SJSA1 (cell line): ENCODE measurements at places on chromosomes 11 and 22.

GRCh38 chr11:83641511-83641910, 355.3 kb upstream of the CCDC90B start:
- DNase-seq, result no peak

GRCh38 chr11:103035791-103036434, 56.0 kb downstream of the DCUN1D5 start:
- peak; percentile 33 for DNase-seq

GRCh38 chr11:44532809-44533208, 32.7 kb upstream of the CD82 start:
- no peak for DNase-seq

GRCh38 chr11:130840679-130841078, 75.6 kb downstream of the SNX19 start:
- no peak for DNase-seq

- no peak for DNase-seq
Measured at GRCh38 chr11:70528794-70529580, 130.7 kb downstream of the CTTN start.

DNA sequence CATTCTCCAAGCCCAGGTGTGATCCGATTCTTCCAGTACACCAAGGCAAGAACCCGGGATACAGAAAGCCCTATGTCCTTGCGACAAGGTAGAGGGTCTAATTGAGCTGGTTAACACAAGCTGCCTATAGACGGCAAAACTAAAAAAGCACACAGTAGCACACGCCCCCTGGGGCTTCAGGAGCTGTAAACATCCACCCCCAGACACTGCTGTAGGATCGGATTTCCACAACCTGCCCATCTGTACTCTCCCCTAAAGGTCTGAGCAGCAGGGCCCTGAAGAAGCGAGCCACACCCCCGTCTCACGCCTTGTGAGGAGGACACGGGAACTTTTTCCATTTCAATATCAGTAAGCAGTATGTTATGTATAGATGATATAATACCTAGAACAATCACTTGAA, 624.7 kb downstream of the BUD13 start:
- no peak for DNase-seq

DNA sequence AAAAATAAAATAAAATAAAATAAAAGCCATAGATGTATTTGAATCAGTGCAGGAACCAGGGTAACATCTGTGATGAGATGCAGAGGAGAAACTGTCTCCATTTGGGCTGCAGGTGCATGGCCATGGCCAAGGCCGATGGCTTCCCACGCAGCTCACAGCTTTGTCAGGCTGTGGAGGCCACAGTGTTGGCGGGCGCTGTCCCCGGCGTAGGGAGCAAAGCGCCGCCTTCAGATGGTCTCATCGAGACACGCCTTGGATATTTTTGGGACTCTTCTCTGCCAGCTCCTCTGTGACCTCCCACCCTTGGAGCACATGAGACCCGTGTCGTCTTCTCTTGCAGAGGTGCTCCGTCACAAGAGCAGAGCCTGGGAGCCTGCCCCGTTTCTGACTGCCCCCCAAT, 38.6 kb downstream of the MUC6 start:
- no peak for DNase-seq

DNA sequence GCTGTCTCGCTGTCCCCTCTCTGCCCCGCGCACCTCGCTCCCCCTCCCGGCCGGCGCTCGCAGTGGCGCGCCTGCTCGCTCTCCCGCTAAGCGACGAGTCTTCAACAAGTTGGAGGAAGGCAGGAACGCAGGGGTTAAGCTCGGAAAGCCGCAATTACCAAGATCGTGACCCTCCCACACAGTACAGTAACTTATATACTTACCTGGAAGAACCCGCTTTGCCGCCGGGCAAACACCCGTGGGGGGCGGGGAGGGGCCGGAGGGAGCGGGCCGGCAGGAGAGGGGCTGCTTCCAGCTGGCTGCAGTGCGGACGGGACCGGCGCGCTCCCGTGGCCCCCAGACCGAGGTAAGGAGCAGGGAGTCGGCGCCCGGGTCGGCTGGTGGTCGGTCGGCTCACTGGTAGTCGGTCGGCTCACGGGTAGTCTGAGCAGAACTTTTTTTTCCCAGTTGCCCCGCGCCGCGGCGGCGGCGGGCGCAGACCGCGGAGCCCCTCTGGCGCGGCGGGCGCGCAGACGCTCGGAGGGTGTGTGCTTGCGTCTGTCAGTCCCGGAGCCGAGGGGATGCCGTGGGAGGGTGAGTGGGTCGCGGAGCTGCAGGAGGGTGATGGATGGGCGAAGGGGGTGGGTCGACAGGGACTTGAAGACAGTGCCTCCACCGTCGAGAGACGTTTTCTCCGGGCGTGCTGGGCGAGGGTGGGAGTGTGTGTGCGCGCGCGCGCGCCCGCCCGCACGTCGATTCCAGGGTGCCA, 101.2 kb upstream of the HSD17B12 start:
- no peak for DNase-seq

- DNase-seq, result no peak
Measured at GRCh38 chr11:72493426-72494108, 59.2 kb upstream of the CLPB start.

- DNase-seq, result no peak
Measured at GRCh38 chr11:123161376-123162030, 33.5 kb downstream of the CLMP start.

DNA sequence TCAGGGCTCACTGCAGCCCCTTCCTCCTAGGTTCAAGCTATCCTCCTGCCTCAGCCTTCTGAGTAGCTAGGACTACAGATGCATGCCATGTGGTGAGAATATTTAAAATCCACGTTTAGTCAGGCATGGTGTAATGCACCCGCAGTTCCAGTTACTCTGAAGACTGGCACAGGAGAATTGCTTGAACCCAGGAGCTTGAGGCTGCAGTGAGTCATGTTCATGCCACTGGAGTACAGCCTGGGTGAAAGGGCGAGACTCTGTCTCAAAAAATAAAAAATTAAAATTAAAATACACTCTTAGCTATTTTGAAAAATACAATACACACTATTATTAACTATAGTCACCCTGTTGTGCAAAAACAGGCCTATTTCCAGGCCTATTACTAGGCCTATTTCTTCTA, 38.4 kb downstream of the NOX4 start:
- DNase-seq, result no peak

- DNase-seq, result no peak
Measured at GRCh38 chr11:118059246-118059940, 17.5 kb upstream of the TMPRSS4 start.

DNA sequence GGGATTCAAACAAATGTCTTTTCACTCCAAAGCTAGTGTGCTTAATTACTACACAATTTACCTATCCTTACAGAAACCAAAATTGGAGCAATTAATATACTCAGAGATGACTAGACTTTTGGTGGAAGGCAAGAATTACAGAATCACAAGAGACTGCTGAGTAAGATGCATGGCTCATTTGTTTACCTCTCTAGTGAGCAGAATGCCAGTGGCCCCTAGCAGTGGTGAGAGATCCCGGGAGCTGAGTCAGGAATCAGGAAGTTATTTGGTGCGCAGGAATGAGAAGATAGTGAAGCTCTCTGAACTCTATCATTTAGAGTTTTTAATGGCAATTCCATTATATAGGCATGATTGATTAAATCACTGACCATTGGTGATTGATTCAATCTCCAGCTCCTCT, 188.9 kb upstream of the SESN3 start:
- no peak for DNase-seq

GRCh38 chr11:116990061-116990473, 108.2 kb downstream of the SIK3 start:
- DNase-seq, result no peak

- DNase-seq, result no peak
Measured at GRCh38 chr22:32042924-32043323, at the start of gene SLC5A1. SLC5A1 (plus strand) TSS chr22:32043261; CDS start chr22:32043282, 21 bp downstream.

DNA sequence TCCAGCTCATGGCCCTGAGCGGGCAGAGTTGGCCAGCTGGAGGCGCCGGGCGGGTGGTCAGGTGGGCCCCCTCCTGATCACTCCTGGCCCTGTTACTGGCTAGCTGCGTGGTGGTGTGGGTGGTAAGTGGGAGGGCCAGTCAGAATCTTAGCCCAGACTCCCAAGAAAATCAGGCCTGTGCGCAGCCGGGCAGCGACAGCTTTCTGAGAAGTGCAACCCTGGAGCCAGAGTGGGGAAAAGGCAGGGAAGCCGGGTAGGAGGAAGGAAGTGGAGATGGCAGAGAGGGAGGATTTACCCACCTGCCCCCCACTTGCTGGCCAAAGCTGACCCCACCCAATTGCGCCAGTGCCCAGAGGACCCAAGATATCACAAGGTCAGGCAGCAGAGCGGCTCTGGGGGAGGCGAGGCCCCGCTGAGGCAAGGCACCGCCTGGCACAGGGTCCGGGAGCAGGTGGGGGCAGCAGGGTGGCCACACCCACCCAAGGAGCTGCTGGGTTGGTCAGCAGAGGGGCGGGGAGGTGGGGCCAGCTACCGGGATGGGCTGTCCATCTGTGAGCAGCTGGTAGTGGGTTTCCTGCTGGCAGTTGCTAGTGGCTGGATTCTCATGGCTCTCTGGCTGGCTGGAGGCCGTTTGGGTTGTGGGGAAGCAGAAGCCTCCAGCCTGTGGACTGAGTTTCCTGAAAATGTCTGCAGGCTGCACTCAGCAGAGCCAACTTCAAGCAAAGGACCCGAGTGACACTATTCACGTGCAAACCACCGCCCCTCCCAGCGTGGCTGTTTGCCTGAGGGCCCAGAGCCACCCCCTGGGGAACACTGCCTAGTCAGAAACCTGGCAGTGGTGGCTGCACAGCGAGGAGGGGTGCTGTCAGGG, 196.4 kb downstream of the IGLL1 start:
- DNase-seq, result no peak

- peak; percentile 42 for DNase-seq
Measured at GRCh38 chr11:123544631-123545375, 109.6 kb downstream of the SCN3B start.

DNA sequence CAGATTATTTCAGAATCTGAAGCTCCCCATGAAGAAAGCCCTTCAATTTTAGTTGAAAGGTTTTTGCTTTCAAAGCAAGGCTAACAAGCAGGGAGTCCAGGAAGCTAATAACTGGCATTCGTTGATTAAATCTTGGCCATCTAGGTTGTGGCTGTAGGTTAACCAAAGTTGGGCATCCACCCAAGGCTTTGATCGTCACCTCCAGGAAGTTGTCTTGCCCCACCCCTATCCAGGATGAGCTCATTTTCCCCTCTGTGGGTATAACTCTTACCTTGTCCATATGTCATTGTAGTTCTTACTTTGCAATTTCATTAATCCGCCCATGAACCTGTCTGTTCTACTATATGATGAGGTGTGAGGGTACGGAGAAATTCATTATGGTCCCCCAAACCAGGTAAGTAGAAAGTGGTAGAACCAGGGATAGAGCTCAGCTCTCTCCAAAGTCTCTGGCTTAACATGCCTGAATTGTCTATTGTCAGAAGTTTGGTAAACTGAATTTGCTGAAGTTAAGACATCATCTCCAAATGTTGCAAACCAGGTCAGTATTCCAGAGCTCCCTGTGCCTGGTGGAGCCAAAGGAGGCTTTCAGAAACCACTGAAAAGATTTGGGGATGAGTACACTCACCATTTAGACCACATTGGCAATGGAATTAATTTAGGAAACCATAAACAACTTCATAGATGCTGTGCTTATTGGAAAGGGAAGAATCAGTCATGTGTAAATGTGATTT, 97.1 kb downstream of the CD44 start:
- DNase-seq, result no peak

DNA sequence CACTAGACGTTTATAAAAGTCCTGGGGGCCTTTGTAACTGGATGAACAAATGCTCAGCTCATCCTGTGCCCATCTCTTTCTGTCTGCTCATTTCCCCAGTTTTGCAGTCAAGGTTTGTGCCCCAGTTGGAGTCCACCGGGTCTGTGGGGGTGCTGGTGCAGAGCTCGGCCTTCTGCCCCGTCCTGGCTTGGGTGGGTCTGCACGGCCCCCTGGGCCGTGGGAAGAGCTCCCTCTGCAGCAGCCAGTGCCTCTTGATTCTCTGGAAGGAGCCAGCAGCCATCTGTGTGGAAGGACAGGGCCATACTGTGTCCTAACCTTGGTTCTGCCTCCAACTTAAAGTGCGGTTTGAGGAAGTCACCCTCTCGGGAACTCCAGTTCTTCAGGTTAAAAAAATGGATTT, 140.2 kb downstream of the NTM start:
- no peak for DNase-seq

DNA sequence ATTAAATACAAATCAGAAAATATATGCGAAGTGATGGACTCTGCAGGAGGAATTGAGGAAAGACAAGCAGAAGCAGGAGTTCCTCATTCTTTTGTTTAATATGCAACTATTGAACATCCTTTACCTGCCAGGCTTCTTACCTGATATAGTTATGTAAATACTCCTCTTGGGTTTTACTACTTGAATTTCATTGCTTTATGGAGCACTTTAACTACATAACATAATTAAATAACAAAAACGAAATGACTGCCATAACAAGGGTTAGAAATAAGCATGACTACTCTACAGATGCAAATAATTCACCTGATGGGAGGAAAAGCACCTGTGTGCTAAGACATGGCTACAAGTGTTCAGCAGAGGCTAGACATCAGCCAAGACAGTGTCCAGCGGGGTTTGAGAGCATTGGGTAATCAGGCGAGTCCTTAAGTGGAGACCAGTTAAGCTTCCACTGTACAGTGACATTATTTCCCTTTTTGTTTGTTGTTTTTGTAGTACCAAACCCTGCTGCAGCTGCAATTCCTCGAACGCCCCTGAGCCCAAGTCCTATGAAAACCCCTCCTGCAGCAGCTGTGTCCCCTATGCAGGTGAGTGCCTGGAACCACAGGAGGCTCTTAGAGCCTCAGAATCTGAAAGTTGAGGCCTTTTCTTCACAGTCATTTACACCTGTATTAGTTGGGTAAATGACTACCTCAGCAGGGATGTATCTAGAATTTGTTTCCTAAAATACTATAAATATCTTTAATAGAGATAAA, 67.4 kb downstream of the SPECC1L start:
- DNase-seq, result no peak

- no peak for DNase-seq
Measured at GRCh38 chr22:24731761-24732160, 42.8 kb downstream of the PIWIL3 start.

GRCh38 chr11:75434051-75434450, 1.0 kb upstream of the KLHL35 start:
- no peak for DNase-seq

GRCh38 chr11:43493431-43493830, 134.7 kb downstream of the TTC17 start:
- DNase-seq, result no peak

DNA sequence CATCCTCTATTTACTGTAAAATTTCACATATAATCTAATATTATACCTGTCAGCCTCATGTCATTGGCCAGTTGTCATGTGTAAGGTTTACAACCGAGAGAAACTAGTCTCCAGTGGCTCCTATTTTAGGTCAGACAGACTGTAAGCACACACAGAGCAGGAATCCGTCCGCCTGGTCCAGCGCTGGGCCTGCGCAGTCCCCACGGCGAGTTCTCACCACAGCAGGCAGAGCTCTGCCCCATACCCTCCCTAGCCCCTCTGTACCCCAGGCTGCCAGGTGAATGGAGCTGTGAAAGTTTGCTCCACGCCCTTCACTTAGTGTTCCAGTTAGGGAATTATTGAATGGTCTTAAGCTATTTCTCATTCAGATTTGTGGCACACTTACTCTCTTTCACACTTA, 63.7 kb downstream of the SNX19 start:
- DNase-seq, result no peak

- no peak for DNase-seq
Measured at GRCh38 chr11:35261197-35261596, 122.2 kb downstream of the CD44 start.

GRCh38 chr22:22556995-22557925, 1.8 kb downstream of the PRAME start:
- no peak for DNase-seq

GRCh38 chr22:45602824-45603595, 68.6 kb upstream of the ATXN10 start:
- no peak for DNase-seq
